Amniotic stem cell (primary cell): ENCODE measurements at places on chromosomes 3 and 15.
A peak's percentile ranks its signal among the peaks of the same experiment; 100 is the strongest.

DNA sequence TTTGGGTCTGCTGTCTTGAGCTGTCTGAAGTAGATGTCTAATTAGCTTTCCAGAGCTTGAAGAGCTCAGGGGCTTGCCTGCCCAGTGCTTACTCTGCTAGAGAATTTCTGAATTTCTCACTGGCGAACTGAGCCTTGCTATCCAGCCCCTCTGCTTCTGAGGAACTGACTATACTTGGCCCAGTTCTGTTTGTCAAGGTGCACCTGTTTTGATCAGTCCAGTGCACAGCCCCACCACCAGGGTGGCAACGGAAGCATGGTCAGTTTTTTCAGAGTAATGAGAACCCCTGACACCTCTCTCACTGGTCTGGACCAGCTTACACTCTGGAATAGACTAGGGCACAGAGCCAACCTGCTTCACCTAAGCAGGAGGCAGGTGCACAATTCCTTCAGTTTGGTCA lies 25.2 kb downstream of the ITGB5 start:
- no peak for DNase-seq

DNA sequence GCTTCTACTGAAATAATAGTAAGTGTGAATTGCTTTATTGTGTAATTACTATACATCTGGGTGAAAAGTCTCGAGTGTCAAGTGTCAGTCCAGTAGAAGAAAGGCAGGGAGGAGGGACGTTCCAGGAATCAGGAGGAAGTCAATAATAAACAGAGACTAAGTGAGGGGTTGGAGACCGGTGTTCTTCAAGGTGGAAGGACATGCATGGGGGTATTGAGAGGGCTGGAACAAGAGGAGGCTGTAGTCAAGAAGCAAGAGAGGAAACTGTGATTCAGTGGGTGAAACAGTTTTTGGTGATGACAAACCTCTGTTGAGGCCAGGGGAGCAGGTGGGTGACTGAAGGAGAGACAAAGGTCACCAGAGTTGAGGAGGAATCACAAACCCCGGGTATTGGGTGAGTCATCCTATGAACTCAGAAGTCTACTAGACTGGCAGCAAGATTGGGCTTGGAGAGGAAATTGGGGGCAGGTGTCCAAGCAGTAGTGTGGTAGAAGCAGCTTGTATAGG lies 11.6 kb upstream of the SCAMP5 start:
- DNase-seq, result no peak

DNA sequence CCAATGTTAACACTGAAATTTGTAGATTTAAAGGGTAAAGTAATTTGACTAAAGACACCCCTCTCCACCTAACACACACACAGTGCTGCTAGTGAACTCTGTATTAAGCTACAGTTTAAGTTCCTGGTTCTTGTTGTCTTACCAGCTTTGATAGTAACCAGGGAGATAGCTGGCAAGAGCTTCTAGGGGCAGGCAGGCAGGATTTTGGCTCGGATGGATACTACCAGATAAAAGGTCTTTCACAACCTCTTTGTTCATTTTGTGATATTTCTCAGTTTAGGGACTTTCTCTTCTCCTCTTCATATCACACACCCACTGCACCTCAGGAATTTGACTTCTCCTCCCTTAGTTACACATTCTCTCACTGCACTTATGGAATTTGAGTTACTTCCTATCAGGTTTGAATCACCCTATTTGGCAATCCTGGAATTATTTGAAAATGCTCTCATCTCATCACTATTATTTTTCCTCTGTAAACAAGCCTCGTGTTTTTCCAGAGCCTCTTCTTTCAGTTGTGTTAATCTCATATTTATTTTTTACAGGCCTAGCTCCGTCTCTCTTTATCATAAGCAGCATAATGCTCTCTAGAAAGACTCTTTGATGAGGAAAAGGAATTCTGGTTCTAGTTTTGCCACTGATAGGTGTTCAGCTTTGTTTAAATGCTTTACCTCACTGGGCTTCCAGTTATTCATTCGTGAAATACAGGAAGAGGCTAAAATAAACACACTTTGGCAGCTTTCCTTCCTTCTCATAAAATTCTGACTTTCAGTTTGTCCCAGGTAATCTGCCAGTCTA lies 23.0 kb upstream of the CLDN1 start:
- DNase-seq, result peak; percentile 70

GRCh38 chr3:163490119-163490518 lies 1588.2 kb downstream of the SI start:
- DNase-seq, result no peak

DNA sequence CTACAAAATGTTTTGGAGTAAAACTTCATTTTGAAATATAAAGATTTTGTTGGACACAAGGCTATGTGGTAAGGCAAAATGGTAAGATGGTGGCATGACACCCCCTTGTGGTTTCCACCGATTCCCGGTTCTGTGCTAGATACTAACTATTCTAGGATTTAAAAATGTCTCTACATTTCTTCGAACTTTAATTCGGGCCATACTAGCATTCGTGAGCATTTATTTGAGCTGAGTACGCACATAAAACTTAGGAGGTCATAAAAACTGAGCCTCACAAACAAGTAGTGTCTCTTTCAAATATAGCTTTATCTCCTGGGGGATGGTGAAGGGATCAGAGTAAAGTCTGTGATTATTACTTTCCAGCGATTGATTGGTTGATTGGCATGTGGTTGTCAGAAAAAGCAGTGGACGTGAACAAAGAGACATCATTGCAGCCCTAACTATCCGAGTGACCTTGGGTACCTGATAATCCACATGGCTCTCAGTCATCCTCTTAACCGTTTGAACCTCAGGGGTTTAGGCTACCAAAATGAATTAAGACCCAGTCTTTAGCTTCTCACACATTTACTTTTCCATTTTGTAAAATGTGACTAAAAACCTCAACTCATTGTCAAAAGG lies 1.1 kb upstream of the ZNF639 start:
- no peak for DNase-seq

DNA sequence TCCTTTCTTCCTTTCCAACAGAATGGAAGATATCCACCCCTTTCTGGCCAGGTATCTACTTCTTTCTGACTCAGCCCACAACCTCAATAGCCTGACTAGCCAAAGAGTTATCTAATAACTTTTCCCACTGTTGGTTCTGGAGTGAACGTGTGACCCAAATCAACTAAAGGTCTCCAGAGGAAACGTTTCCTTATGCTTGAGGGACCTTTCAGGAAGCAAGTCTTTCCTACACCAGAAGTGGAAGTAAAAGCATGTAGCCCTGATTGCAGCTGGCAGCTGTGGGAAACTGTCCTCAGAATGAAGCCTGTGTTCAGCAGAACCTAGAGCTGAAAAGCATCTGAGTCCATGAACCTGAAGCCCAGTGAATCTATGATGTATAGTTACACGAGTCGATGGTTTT lies 34.7 kb upstream of the PHLDB2 start:
- no peak for DNase-seq

DNA sequence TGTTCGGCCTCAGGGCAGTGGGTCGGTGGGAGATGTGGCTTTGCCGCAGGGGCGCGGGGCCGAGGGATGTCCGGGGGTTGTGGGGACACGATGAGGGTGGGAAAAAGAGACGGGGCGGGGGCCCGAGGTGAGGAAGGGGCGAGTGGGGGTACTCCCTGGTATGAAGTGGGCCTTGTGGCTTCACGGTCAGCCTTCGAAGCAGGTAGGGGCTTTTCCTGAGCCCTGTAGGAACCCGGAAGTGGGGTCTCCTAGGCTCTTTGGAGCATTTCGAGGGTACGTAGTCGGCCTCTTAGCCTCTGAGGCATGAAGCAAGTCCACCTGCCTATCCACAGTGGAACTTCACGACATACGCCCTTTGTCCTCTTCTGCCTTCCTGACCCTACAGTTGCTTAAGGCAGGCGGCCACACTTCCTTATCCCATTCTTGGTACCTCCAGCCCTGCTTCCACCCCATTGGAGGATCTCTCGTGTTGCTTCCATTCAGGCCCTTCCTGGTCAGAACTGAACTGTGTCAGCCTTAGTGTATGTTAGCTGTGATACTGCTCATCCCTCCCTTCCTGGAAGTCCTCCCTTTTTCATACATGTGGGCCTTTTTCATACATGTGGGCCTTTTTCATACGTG lies 389 bp downstream of the ARPC4 start:
- peak; percentile 20 for DNase-seq

DNA sequence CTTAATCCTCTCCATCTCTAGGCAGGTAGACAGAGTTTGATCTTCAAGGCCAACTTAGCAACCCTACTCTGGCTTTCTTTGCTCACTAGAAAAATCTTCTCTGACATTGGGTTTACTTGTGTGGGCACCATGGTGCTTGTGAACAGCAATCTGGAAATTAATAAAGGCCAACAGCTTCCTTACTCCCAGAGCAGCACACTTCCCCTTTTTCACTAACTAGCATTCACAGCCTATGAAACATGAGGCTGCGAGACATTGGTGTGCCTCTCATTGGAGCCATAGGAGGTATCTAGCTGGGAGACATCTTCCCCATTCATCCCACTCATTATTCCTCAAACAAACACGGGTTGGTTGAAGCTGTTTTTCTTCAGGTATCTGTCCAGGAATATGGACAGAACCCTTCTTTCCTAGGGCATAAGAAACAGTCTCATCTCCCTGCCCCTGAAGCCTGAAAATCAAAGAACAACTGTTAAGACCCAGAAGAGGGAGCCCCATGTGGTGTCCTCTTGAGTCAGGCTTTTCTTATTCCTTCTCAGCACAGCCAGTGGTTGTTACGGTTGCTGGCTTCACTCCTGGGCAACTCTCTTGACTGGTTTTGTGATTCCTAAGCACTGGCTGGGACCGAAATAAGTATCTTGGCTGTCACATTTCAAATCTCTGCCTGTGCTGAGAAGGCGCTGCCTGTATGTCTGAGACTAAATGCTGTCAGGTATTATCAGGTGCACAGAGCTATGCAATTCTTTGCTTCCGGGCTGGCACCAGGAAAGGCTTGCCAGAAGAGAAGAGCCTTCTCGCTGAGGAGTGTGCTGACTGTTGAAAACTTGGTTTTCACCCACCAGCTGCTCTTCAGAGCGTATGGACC lies 194.4 kb downstream of the FEZF2 start:
- DNase-seq, result no peak

DNA sequence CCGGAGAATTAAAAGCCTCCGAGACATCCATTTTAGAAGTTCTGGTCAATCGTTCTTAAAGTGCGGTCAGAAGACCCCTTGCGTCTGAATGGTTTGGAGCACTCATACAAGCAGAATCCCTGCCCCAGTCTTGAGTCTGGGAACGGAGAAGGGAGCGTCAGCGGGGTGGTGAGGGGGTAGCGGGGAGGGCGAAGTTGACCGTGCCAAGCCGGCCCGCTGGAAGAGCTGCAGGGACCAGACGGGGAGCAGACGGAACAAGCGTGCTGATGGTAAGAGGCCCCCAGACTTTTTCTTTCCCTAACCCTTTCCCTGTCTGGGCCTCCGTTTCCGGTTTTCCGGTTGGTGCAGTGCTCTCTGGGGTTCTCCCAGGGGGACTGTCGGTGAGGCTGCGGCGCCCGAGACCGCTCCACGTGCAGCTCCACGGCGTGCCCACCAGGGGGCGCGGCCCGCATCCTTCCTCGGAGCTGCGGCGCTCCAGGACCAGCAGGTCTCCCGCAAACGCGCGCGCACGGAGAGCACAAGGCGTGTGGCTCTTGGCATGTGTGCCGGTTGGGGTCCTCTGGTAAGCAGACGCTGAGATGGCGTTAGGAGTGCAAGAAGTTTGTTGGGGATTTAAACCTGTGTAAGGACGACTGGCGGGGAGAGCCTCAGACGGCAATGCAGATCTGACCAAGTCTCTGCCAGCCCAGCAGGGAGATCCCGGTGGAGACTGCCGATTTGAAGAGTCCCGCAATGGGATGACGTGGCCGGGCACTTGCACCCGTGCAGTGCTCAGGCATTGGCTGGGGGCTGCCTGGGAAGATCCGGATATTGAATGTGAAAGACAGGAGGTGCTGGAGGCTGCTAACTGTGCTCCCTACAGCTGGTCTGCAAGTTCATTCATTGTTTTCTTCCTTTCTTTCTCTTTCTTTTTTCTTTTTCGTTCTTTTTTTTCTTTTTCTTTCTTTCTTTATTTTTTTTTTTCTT lies 19.2 kb upstream of the CORO2B start:
- DNase-seq, result peak; percentile 47
